Osteocyte (in vitro differentiated cells): ENCODE measurements at places on chromosomes 7 and 10.

DNA sequence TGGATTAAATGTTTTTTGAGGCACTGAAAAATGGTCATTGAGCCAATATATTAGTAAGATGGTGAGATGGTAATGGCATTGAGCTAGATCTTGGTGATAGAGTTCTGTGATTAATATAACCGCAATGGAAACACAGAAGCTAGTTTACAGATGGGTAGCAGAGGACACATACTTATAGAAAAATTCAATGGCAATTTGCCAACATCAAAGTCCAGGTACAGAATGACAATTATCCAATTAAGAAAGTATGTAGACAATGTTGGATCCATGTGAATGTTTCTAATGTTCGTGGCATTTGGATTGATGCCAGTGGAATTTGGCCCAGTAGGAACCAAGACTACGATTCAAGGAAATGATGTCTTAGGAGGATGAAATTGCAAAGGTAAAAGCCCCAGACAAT, 187.8 kb downstream of the GNAT3 start:
- DNase-seq = no peak

- no peak for DNase-seq
These were observed 709.0 kb downstream of the KCNMA1 start for GRCh38 chr10:76928565-76928964.

- DNase-seq = no peak
These were observed 4.1 kb upstream of the CALML5 start for GRCh38 chr10:5503477-5503835.

- no peak for DNase-seq
These were observed 144.2 kb downstream of the CTTNBP2 start for GRCh38 chr7:117728890-117729624.

DNA sequence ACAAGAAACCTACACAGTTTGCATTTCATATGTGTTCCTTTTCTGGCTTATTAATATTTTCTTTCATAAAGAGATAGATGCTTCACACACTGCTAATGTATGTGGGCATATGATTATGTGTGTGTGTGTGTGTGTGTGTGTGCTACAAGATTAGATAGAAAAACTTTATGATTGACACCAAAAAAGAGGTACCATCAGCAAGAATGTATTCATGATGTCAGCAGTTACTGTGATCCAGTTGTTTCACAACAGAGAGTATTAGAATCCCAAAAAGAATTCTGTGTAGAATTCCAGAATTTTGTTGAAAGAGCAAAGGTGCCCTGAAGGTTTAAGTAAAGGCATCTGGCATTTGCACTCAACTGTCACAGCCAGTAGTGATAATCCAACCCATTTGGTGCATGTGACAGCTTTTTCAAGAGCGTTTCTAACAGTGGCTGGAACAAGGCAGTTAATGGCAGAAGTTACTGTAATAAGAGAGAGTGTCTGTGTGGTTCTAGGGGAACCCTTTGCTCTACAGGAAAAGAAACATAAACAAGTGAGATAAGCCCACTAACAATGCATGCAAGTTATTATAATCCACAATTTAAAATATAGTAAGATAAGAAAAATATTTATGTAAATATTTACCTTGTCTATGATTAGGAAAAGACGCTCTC, 16.6 kb downstream of the RELN start:
- DNase-seq = no peak

DNA sequence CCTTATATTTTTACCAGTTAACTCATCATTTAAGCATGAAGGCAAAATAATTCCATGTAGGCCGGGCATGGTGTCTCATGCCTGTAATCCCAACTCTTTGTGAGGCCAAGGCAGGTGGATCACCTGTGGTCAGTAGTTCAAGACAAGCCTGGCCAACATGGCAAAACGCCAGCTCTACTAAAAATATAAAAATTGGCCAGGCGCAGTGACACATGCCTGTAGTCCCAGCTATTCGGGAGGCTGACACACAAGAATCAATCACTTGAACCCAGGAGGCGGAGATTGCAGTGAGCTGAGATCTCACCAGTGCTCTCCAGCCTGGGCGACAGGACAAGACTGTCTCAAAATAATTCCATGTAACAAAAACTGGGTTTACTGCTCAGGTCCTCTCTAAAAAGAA, 18.3 kb downstream of the HNRNPA2B1 start:
- DNase-seq = no peak

DNA sequence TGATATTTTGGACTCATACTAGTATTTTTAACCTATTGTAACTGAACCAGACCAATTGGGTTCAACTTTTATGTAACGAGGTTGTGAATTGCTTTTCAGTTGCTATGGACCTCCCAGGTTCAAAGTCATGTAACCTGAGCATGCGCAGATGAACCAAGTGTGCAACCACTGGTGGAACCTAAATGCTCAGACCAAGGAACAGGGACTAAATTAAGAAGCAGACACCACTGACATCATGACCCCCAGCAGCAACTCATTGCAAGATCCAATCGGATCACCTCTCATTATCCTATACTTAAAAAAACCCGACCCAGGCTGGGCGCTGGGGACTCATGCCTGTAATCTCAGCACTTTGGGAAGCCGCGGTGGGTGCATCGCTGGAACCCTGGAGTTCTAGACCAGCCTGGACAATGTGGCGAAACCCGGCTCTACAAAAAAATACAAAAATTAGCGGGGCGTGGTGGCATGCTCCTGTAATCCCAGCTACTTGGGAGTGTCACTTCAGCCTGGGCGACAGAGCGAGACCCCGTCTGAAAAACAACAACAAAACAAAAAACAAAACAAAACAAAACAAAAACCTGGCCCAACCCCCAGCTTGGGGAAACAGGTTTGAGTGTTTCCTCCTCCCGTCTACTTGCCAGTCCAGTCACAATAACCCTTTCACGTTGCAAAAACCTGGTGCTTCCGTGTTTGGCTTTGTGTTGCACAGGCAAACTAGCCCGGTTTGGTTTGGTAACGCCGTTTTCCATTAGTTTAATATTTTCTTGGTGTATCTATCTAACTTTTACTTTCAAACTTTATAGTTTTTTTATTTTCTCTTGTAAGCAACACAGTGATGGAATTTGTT, 11.3 kb upstream of the ZNF518A start:
- no peak for DNase-seq

DNA sequence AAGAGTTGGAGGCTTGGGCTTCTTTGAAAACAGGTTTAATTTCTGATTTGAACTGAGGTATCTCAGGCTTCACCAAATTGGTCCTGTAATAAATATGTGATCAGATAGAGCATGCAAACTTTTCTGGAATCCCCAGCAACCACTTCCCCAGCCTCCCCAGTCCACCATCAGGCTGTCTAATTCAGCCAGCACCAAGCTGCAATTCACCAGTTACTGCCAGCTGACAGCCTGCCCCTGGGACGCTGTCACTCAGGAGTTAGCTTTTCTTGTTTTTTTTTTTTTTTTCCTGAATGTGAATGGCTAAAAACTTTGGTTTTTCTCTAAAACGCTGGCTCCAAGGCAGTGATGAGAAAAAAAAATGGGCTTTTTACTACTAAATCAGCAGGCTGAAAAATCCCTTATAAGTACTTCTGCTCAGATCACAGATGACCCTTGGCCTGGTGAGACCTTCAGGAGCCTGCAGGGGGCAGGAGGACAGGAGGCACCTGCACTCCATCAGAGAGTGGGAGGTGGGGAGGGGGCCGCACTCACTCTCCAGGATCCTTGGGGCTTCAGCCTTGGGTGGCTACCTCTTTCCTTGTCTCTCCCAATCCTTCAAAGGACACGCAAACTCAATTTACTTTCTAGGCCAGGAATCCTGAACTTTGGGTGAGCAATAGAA, 349.4 kb downstream of the GATA3 start:
- DNase-seq = no peak

GRCh38 chr10:46030091-46030937, at the start of gene NCOA4:
NCOA4 (minus strand) TSS chr10:46030623; CDS start chr10:46016680, 13,943 bp downstream.
- peak; percentile 99 for DNase-seq

GRCh38 chr7:54932818-54933543, 85.8 kb upstream of the EGFR start:
- no peak for DNase-seq

DNA sequence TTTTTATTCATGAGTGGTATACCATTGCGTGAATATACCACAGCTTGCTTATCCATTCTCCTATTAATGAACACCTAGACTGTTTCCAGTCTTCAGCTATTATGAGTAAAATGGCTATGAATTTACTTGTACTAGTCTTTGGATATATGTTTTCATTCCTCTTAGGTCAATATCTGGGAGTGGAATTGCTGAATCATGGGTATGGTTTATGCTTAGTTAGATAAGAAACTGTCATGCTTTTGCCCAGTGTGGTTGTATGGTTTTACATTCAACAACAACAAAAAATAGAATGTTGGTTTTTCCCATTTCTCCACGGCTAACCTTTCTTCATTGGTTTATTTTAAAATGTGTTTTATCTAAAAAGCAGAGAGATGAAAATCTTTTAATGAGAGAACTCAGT, 308.3 kb downstream of the PHF14 start:
- no peak for DNase-seq

GRCh38 chr7:122027058-122027457, 117.0 kb downstream of the AASS start:
- DNase-seq = no peak

DNA sequence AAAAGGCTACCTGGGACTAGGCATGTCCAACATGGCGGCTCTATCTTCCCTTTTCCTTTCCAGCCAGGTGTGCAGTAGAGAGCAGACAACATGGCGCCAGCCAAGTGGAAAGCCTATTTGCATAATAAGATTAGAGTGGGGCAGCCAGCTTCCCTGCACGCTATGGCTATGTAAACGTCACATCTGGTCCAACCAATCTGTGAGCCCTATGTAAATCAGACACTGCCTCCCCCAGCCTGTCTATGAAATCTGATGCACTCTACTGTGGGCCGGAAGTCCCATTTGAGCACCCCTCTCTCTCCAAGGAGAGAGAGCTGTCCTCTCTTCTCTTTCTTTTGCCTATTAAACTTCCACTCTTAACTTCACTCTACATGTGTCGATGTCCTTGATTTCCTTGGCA, 984.9 kb upstream of the AUTS2 start:
- no peak for DNase-seq

DNA sequence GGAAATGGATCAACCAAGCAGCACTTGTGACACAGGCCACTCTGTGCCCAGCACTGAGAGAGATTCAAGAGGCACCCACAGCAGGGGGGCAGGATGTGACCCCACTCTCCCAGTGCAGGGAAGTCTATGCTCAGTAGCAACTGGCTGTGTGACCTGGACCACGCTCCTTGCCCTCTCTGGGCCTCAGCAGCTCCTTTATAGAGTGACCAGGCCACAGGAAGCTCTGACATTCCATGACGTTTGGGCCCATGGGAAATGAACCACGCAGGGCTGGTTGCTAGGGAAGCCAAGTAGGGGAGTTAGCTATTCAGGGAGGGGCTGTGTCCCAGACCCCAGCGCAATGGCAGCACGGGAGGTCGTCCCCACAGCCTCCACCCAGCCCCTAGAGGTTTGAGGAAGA, 232.6 kb downstream of the USP6NL start:
- DNase-seq = no peak

DNA sequence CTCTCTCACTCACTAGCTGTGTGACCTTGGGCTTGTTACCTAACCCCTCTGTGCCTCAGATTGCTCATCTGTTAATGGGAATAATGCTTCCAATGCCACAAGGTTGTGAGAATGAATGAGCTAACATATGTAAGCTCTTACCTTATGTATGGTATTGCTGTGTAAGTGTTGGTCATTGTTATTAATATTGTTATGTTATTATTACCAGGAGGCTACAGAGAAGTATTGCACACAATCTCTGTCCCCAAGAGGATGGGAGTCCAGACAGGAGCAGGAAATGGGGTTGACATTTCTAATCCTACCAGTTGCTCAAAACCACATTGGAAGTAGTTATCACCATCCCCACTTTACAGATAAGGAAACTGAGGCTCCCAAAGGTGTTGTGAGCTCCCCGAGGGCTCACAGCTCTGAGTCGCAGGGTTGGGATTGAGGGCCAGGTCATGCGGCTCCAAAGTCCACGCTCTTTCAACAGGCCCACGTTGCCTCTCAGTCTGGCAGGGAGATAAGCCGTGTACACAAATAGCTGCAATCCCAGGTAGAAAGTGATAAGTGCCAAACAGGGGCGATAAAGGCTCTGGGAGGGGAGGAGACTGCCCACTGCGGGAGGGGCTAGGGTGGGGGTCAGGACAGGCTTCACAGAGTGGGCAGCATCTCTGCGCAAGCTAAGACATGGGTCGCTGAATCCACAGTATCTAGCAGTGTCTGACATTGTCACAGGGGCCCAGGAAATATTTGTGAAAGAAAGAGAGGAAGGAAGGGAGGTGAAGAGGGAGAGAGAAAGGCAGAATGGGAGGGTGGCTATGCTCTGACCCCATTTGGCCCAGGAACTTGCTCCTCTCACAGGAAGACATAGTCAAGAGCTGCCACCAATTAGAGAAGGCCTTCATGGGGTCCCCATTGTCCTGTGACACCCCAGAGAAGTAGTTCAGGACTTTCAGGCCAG, 9.6 kb upstream of the ZMIZ1 start:
- DNase-seq = no peak

- DNase-seq = no peak
These were observed 251.0 kb downstream of the NXPH1 start for GRCh38 chr7:8684426-8684825.

DNA sequence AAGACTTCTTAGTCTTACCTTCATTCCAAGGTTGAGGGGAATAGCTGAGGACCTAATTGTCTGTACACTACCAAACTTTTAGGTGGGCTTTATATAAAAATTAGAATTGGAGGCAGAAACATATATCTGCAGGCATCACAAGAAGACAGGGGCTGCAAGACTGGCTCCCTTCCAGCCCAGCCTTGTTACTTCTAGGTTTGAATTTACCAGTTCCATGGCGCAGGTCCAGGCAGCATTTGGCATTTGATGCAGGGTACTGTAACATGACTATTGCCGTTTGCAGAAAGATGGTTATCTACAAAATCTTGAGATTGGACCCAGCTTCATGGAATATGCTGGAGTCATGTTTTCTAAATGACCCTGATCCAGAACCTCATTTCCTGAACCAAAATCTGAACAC, 105.4 kb upstream of the RHOBTB1 start:
- DNase-seq = no peak

DNA sequence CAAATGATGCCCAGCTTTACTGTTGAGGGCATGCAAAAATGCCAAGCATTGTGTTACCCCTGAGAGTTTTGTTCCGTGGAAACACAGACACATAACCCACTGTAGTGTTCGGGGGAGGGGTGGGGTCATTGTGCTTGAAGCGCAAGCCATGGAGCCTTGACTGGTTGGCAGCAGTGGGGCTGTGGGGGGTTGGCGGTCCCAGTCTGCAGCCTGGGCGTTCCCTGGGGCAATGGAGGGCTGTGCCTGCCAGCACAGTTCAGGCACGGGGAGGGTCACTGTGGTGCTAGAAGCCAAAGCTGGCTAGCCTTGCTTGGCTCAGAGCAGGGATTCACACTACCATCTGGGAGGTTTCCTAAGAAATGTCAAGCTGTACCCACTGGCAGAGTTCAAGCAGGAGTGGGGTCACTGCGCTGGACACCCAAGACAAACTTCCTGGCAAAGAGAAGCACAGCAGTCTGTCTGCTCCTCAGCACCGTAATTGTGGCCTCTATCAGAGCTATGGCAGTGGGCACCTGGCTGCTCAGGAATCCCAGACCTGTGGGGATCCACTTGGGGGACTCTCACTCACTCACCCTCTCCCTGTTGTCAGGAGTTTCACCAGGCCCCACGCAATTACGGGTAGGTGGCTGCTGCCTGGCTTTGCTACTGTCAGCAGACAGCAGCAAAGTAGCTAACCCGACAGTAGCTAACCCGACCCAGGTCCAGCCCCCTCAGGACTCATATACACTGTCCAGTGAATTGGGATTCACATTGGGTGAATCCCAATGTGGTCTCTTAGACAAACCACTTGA, 292.4 kb downstream of the ZWINT start:
- DNase-seq = no peak

- DNase-seq = no peak
These were observed 147.0 kb upstream of the CELF2 start for GRCh38 chr10:10870523-10871241.

- no peak for DNase-seq
These were observed 147.3 kb downstream of the ARL4A start for GRCh38 chr7:12834782-12835181.
